Sigmoid colon (tissue), 7 donors: ENCODE measurements at places on chromosomes 4 and X. TPM values are rescaled to one million over a fixed set of nuclear protein-coding genes. Genes with fewer than 3 reads are reported as not detected.

GRCh38 chr4:8185930-8186329 is 13.2 kb upstream of the SH3TC1 start:
- no peak overlapping the region for H3K4me3 ChIP-seq
- DNase-seq, result no peak
- H3K27me3 ChIP-seq, result no peaks in the 10 kb centered on the region
- no peaks in the 10 kb centered on the region for H3K36me3 ChIP-seq

- no peaks in the 10 kb centered on the region for H3K36me3 ChIP-seq
- H3K27me3 ChIP-seq, result no peaks in the 10 kb centered on the region
- H3K4me1 ChIP-seq, result peaks cover 5% of the 10 kb centered on the region
These were observed 333.8 kb downstream of the DMD start for GRCh38 chrX:32877592-32877991.

DNA sequence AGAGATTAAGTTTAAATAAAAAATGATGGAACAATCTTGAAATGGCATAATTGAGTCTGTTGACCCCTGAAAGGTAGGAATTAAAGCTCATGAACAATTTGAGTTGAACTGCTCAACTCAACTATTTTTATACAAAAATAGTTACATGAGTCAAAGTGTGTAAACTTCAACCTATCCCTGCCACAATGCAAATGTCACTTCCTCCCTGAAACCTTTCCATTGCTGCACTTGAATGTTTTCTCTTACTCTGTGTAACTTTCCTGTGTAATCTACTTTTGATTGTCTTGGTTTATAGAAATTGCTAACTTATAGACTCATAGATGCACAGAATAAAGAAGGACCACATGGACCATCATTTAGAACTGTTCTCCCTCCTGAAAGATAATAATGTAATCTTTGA is 218.5 kb downstream of the GBA3 start:
- H3K4me1 ChIP-seq, result no peaks in the 10 kb centered on the region
- no peak for DNase-seq
- H3K27me3 ChIP-seq, result no peaks in the 10 kb centered on the region
- no peak overlapping the region for H3K27ac ChIP-seq

- H3K27ac ChIP-seq, result no peak overlapping the region
- no peaks in the 10 kb centered on the region for H3K36me3 ChIP-seq
- H3K4me1 ChIP-seq, result no peaks in the 10 kb centered on the region
- DNase-seq, result no peak
- no peaks in the 10 kb centered on the region for H3K27me3 ChIP-seq
- H3K4me3 ChIP-seq, result no peak overlapping the region
These were observed 33.6 kb upstream of the ZCCHC13 start for GRCh38 chrX:74270393-74270792.

DNA sequence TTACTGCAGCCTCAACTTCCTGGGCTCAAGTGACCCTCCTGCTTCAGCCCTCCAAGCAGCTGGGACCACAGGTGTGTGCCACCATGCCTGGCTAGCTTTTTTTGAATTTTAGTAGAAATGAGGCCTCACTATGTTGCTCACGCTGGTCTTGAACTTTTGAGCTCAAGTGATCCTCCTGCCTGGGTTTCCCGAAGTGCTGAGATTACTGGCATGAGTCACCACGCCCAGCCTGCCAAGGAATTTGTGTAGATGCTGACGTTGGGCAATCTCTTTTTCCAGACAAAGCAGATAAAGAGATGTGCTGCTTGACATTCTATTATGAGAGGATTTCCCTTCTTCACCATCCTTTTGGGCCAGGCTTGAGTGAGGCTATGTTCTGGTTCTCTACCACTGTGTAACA is 254.5 kb upstream of the RPS6KA3 start:
- H3K27ac ChIP-seq, result no peak overlapping the region
- H3K4me3 ChIP-seq, result no peak overlapping the region
- no peaks in the 10 kb centered on the region for H3K36me3 ChIP-seq
- H3K4me1 ChIP-seq, result no peaks in the 10 kb centered on the region
- DNase-seq, result no peak
- no peaks in the 10 kb centered on the region for H3K27me3 ChIP-seq

DNA sequence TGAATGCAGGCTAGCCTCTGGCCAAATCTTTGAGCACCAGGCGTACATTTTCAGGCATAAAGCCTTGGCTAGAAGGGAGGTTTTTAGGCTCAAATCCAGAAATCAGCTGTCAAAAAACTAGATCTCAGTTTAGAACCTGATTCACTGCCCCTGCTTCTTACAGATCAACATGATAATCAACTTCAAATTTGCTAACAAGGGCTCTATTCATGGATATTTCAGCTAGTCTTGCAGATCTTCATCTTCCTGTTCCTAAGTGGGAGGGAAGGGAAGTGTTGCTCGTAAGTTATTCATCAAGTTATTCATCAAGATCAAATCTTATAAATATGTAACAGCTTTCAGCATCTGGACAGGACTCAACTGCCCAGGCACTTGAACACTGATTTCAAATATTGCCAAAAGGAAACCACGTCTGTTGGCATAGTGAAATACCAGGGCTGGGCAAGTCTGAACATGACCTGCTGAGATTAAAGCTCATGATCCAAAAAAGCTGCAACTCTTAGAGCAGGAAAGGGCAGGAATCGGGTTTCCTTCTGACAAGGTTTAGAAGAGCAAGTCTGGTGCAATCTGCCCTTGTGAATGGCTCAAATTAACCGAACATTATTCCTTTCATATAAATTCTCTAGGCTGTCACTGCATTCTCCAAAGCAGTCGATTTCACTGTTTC is 200.3 kb downstream of the PDGFC start:
- H3K27ac ChIP-seq, result peak overlapping the region; percentile 51
- peak overlapping the region; percentile 2 for H3K4me3 ChIP-seq
- H3K36me3 ChIP-seq, result no peaks in the 10 kb centered on the region
- H3K4me1 ChIP-seq, result peaks cover 17% of the 10 kb centered on the region

DNA sequence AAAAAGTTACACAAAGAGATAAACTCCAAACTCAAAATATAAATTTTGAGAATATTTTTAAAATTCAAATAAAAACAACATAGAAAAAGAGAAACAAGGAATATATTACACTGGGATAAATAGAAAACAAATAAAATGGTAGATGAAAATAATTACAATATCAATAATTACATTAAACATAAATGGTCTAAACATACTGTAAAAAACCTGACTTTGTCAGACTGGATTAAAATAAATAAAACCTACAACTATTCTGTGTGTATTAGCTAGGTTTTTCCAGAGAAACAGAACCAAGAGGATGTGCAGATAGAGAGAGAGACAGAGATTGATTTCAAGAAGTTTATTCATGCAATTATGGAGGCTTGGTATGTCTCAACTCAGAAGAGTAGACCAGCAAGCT is 126.5 kb downstream of the LRBA start:
- no peak for DNase-seq
- H3K4me1 ChIP-seq, result no peaks in the 10 kb centered on the region
- no peaks in the 10 kb centered on the region for H3K36me3 ChIP-seq
- H3K27me3 ChIP-seq, result no peaks in the 10 kb centered on the region
- no peak overlapping the region for H3K27ac ChIP-seq

DNA sequence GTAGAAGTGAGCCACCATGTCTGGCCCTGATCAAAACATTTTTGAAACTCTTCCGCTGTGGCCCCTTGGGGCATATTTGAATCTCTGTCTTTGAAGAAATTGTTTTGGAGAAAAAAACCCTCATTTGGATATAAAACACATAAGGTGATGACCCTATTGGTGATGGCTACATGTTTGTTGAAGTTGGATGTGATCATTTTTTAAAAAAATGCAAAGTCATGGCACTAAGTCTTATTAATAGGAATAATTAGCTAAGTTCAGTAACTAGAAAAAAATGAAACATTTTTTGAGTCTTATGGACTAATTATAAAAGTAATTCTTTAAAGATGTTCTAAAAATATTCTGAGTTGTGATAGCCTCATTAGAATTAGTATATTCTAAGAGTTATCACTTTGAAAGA is 17.9 kb upstream of the BBS7 start:
- no peaks in the 10 kb centered on the region for H3K36me3 ChIP-seq
- no peaks in the 10 kb centered on the region for H3K4me1 ChIP-seq
- DNase-seq, result no peak
- H3K27ac ChIP-seq, result no peak overlapping the region
- H3K4me3 ChIP-seq, result no peak overlapping the region

GRCh38 chr4:53055274-53055673 is 193.2 kb downstream of the RASL11B start:
- no peak for DNase-seq
- H3K4me1 ChIP-seq, result no peaks in the 10 kb centered on the region
- no peaks in the 10 kb centered on the region for H3K36me3 ChIP-seq
- H3K4me3 ChIP-seq, result no peak overlapping the region

DNA sequence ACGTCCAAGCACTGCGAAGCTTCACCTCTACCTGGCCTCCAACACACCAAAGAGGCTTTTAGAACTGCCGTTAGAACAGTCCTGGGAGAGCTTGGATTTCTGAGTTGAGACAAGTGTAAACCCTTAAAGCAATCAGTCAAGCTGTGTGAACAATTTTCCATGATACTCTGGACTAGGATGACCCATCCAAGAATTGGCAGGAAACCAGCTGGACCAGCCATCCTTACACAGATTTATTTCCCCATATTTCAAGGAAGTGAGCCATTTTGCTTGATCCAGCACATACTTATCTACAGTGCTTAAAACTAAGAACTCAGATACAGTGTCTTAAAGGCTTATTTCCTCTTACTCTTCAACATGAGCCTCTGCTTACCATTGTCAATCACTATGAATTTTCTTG is 340.7 kb upstream of the HS3ST1 start:
- no peak for DNase-seq
- peaks cover 9% of the 10 kb centered on the region for H3K4me1 ChIP-seq
- no peaks in the 10 kb centered on the region for H3K36me3 ChIP-seq
- H3K4me3 ChIP-seq, result no peak overlapping the region
- H3K27me3 ChIP-seq, result no peaks in the 10 kb centered on the region

DNA sequence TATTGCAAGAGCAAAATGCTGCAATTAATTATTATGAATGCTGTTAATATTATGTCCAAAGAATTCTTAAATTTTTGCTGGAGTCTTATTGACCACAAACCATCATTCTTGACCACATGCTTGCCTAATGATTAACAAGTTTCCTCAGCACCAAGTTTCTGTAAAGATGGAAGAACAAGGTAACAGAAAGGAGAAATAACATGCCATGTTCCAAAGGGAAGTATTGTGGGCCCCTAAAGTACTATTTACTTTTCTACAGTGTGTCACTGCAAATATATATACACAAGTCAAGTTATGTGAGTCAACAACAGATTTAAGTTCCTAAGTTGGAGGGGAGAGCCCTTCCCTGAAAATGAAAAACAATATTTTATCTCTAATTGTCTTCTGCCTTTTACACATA is 20.6 kb downstream of the FAM47E start:
- no peaks in the 10 kb centered on the region for H3K27me3 ChIP-seq
- H3K27ac ChIP-seq, result no peak overlapping the region
- no peak overlapping the region for H3K4me3 ChIP-seq
- no peak for DNase-seq
- no peaks in the 10 kb centered on the region for H3K36me3 ChIP-seq
- H3K4me1 ChIP-seq, result no peaks in the 10 kb centered on the region

GRCh38 chrX:113868177-113868576 is 715.7 kb upstream of the HTR2C start:
- no peak overlapping the region for H3K4me3 ChIP-seq
- no peaks in the 10 kb centered on the region for H3K4me1 ChIP-seq
- no peak overlapping the region for H3K27ac ChIP-seq

- no peak overlapping the region for H3K27ac ChIP-seq
- H3K36me3 ChIP-seq, result no peaks in the 10 kb centered on the region
- H3K4me1 ChIP-seq, result no peaks in the 10 kb centered on the region
- no peak for DNase-seq
- H3K27me3 ChIP-seq, result no peaks in the 10 kb centered on the region
These were observed 43.7 kb downstream of the NLGN4X start for GRCh38 chrX:6184900-6185515.

GRCh38 chrX:17737710-17737985 is 355 bp downstream of the SCML1 start:
- no peaks in the 10 kb centered on the region for H3K36me3 ChIP-seq
- peak overlapping the region; percentile 60 for H3K4me3 ChIP-seq
- no peaks in the 10 kb centered on the region for H3K27me3 ChIP-seq
- DNase-seq, result no peak

DNA sequence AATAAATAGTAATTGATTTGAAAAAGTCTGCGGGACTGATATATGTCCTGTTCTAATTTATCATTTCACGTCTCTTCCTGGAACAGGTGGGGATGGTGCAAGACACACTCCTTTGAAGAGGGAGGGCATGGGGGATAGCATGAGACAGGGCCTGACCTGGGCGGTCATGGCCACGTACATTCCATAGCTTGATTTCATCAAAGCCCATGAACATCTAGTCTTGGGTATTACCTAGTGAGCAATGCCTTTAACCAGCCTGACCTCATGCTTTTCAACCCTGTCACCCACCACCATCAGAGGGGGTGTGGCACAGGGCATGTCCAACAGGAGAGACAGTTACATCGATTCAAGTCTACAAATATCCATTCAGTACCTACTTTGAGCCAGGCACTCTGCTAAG is 52.3 kb upstream of the HOPX start:
- no peak overlapping the region for H3K4me3 ChIP-seq
- H3K27ac ChIP-seq, result no peak overlapping the region

DNA sequence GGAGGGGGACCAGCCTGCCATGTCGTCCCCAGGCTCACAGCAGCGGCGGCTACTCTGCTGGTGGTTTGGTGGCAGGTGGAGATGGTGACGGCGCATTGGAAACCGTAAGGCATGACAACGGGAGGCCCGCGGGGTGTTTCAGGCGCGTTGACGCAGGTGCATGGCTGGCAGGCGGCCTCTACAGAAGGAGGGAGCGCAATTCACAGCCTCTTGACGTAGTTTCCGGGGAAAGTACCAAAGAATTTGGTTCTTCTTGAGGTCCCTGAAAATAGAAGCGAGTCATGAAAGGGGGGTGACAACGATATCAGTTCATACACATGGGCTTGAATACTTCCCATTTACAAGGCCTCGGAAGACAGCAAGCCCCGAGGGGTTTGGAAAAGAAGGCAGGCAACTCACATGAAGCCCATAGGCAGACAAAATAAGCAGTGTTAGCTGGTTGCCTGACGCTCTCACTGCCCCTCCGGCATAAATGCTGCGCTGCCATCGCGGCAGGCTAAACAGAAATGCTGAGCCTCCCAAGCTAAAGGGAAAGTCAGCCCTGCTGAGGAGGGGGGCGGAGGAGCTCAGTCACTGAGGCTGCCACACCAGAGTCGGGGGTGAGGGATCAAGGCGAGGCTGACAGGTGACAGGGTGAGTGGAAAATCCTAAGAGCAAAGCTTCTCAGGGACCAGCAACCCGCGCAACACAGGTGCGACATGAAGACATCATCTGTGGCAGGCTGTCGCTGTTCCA is 52.3 kb upstream of the PDLIM3 start:
- DNase-seq, result no peak
- H3K27me3 ChIP-seq, result no peaks in the 10 kb centered on the region
- no peaks in the 10 kb centered on the region for H3K36me3 ChIP-seq
- H3K4me3 ChIP-seq, result no peak overlapping the region

Gene FOXP3
- not detected for total RNA-seq

Gene CENPVL2
- total RNA-seq, result not detected

Gene TMEM154
- 0.55 TPM for total RNA-seq

Gene BEX2
- 2.2 TPM for total RNA-seq

Gene PPARGC1A
- total RNA-seq, result 3.2 TPM

Gene DAPP1
- total RNA-seq, result 2.0 TPM

Gene CLCN4
- total RNA-seq, result 1.1 TPM

Gene HAND2
- total RNA-seq, result 183 TPM

Gene PDHA1
- total RNA-seq, result 71.3 TPM

Gene FGF2
- total RNA-seq, result 42.8 TPM

Gene FHDC1
- 1.1 TPM for total RNA-seq

Gene ADRA2C
- total RNA-seq, result 0.33 TPM

Gene MAGED1
- total RNA-seq, result 51.4 TPM
